Activated CD4-positive, alpha-beta T cell treated with anti-CD3 and anti-CD28 coated beads for 1 hour (primary cell): ENCODE measurements at places on chromosomes 16 and 17.

DNA sequence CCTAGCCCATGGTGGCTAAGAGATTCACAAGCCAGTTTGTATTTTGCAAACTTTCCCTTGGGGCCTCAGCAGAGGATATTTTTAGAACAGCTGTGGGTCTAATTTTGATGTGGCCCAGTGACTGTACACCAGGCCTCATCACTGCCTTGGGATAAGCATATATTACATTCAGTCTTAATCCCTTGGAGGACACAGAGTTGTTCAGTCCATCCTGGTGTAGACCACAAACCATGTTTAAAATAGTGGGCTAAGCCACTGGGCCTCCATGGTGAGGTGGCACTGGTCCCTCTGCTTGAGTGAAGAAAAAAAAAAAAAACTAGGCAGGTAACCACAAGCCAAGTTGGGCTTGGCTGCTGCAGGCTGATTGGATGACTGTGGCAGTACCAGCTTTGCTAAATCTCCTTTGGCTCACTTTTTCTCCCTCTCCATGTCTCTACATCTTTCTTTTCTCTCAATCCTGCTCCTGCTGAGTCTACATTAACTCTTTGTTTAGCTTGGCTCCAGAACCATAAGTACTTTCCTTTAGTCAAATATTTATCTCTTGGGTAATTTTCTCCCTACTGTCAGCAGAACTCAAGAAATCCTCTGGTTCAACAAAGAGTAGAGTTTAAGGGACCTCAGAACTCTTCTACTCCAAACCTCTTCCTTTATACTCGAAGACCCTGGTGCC is 120.0 kb upstream of the TBX2 start:
- no peak for DNase-seq

- DNase-seq, result no peak
These were observed 14.6 kb downstream of the CACNA1H start for GRCh38 chr16:1167276-1168107.

GRCh38 chr17:49482144-49482817 is 12.8 kb upstream of the NGFR start:
- DNase-seq, result no peak

DNA sequence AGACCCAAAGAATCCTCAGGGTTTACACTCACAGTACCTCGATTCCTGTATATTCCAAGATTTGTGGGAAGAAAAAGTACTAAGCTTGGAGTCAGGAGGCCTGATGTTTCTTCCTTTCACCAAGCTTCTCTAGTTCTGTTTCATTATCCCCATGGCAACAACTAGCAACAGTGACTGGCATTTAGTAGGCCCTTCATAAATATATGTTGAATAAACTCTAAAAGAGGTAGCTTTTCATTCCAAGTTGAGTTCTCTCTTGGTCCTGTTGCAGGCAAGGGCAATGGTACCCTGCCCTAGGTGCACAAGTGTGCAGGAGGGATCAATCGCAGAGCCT is 527 bp upstream of the UBE2Z start:
- DNase-seq, result no peak

- no peak for DNase-seq
These were observed 281.3 kb upstream of the TNRC6C start for GRCh38 chr17:77677211-77677610.

GRCh38 chr16:66361604-66362135 is 4.8 kb upstream of the CDH5 start:
- DNase-seq, result no peak

- no peak for DNase-seq
These were observed 24.1 kb downstream of the BLMH start for GRCh38 chr17:30267625-30268024.

- DNase-seq, result no peak
These were observed 60.4 kb downstream of the PLXDC1 start for GRCh38 chr17:39090908-39091665.
